ENCODE measurements at places on chromosomes 7 and 10.
A peak's percentile ranks its signal among the peaks of the same experiment; 100 is the strongest.

GRCh38 chr7:43164757-43165156 lies 52.3 kb downstream of the HECW1 start:
- no peak for DNase-seq

GRCh38 chr7:150803161-150803860 lies 2.7 kb downstream of the TMEM176A start:
- no peak for DNase-seq

DNA sequence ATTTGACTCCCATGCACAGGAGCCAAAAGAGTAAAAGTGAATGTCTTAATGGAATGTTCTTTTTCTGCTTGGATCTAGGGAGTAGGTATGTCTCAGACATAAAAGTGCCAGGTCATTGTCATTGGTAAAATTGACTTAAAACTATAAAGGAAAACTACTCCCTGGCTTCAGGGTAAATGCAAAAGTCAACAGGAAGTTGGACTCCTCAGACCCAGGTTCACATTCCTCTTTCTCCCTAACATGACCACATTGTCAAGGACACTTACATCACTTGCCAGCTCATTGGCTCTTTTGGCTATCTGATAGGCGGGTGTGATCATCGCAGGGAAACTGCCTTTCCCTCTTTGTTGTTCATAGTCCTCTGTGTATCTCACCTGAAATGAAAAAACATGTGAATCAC lies 13.7 kb downstream of the NRAP start:
- no peak for DNase-seq

- no peak for DNase-seq
Measured at GRCh38 chr7:13091974-13092707, 404.7 kb downstream of the ARL4A start.

DNA sequence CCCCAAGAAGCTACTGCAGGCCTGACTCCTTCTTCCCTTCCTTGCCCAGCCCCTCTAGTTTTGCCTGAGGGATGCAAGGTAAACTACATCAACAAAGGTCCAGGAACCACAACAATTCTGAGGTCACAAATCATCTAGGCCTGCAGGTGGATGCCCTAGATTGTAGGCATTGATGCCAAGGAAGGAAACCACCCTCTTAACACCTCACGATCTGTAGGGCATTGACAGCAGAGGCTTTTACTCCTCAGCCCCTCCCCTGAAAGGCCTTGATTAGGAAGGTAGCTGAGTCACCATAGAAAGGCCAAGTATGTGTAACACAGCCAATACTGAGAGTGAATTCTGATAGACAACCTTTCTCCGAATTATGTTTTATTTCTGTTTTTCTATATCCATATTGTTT lies 46.7 kb upstream of the FAM3C start:
- DNase-seq: peak; percentile 33

GRCh38 chr7:111729483-111729882 lies 167.2 kb upstream of the IMMP2L start:
- DNase-seq: no peak

DNA sequence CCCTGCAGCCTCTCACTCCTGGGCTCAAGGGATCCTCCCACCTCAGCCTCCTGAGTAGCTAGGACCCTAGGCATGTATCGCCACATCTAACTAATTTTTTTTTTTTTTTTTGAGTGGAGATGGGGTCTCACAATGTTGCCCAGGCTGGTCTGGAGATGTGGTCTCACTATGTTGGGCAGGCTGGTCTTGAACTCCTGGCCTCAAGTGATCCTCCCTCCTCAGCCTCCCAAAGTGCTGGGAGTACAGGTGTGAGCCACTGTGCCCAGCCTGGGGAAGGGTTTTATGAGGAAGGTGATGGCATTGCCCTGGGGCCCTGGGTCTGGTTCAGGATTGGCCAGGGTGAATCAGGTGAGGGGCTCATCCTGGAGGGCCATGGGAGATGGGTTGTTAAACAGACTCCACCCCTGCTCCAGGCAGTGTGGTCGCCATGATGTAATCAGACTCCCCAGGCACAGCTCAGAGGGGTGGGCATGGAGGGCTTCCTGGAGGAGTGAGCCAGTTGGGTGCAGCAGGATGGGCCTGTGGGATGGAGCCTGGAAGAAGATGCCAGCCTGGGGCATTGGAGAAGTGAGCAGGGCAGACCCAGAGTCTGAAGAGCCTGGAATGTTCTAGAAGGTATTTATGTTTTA lies 82.7 kb downstream of the MYL10 start:
- DNase-seq: no peak

GRCh38 chr10:24488631-24489030 lies 235.1 kb downstream of the ARHGAP21 start:
- DNase-seq: no peak

DNA sequence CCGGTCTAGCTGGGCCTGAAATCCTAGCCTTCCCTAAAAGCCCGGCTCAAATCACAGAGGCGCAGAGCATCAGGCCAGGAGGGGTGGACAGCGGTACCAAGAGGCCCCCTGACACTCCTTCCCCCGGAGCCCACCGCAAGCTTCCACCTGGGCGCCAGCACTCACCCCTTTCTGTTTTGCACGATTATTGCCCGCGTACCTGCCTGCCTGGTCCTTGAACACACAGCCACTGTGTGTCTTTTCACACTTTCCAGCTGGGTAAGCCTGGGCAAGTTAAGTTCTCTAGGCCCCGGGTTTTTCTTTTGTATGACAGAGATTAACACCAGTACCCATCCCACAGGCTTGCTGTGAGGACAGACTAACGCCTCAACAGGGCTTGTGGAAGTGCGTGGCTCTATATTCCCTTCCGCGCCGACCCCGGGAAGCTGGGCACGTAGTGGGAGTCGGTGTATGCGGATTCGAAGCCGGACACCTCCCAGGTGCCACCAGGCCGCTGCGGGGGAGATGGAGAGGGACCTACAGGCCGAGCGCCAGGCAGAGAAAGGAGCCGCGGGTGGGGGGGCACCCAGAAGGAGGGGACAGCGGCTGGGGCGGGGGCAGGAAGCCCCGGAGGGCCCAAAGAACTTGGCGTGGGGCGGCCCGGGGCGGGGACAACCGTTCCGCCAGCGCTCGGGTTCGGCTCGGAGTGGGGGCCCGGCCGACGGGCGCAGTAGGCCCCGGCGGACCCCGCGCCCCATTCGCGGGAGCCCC lies 792 bp downstream of the ZNF746 start:
- DNase-seq: peak; percentile 53

GRCh38 chr10:100978901-100979195 lies 8.4 kb downstream of the MRPL43 start:
- no peak for DNase-seq

DNA sequence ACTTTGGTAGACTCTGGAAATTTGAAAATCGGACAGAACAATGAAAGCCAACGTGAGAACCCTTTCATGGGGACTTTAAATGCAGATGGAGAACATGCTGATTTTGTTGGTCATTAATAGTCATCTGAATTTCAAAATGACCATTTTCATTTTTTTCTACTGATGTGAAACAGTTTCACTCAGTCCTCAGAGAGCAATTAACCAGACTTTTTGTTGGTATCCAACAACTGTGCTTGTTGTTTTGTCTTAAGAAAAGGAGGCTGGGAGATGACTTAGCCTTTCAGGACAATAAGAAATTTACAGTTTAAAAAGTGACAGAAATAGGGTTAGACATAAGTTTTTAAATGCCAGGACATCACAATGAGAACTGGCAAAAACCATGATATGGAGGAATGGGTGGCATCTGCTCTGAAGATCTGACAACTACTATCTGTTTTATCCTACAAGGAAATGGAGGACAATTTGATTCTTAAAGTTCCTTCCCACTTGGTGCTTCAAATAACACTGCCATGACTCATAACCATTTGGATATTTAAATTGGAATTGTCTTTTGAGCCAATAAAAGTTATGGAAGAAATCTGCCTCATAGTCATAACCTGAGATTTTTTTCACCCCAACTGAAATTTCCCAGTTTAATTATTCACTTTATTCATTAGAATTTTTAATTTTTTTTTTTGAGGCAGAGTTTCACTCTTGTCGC lies 87.2 kb upstream of the HPS1 start:
- DNase-seq: no peak

GRCh38 chr10:10946801-10947200 lies 70.9 kb upstream of the CELF2 start:
- no peak for DNase-seq

DNA sequence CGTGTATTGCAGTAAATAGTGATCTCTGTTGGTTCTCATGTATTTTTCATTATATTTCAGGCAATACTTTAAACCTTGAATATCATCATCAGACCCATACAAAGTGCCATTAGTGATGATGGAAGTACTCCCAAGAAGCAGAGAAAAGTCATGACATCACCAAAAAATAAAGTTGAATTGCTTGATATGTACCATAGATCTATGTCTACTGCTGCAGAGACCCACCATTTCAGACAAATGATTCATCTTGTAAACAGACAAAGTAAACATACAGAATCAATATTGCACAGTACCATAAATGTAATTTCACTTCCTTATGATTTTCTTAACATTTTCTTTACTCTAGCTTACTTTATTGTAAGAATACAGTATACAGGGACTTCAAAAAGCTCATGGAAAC lies 347.8 kb downstream of the IPMK start:
- DNase-seq: no peak

DNA sequence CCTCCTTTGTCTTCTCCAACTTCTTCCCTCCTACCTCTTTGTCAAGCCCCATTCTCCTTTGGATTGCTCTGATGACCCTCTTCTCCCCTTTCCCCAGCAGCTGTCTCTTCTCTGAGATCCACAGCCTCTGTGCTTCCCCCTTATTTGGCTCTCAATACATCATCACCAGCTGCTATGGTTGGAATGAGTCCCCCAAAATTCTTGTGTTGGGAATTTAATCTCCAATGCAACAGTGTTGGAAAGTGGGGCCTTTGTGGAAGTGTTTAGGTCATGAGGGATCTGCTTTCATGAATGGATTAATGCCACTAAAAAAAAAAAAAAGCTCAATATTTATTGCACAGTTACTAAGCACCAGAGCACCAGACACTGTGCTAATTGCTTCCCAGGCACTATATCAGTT lies 39.2 kb upstream of the FRMD4A start:
- DNase-seq: no peak

GRCh38 chr7:142948603-142949002 lies 9.3 kb downstream of the LLCFC1 start:
- DNase-seq: no peak

DNA sequence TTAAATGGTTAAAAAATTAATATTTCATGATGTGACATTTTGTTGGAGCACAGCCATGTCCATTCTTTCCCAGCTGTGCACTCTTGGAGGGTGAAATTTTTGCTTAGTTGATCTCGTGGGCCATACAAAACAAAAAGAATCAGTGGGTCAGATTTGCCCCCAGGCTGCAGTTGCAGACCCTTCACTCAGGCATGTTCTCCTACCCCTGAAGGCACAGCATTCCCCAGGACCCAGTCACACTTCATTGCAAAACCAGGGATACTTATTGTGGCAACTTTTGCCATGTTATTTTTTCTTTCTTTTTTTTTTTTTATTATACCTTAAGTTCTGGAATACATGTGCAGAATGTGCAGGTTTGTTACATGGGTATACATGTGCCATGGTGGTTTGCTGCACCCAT lies 6.0 kb downstream of the TAS2R40 start:
- DNase-seq: no peak

- no peak for DNase-seq
Measured at GRCh38 chr10:106920538-106920937, 244.0 kb downstream of the SORCS1 start.

DNA sequence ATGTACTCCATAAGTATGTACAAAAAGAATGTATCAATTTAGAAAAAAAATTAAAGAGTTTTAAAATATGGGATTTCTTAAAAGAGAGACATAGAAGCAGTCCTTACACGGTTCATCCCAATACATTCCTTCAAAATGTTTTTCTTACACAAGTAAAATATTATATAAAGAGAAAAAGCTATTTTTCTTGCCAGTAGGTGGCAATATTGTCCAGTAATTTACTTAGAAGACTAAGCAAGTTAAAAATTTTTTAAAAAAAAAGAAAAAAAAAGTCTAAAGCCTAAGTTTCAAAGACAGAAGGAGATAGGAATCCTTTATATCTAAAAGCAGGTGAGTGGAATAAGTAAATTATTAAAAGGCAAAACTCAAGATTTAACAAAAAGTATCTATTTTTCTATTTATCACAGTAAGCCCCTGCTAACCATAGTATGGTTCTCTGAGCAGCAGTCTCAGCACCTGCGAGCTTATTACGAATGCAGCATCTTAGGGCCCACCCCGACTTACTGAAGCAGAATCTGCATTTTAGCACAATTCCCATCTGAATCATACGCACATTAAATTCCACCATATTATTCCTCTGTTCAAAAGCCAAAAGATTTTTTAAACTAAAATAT lies 240.6 kb downstream of the DGKI start:
- DNase-seq: no peak

DNA sequence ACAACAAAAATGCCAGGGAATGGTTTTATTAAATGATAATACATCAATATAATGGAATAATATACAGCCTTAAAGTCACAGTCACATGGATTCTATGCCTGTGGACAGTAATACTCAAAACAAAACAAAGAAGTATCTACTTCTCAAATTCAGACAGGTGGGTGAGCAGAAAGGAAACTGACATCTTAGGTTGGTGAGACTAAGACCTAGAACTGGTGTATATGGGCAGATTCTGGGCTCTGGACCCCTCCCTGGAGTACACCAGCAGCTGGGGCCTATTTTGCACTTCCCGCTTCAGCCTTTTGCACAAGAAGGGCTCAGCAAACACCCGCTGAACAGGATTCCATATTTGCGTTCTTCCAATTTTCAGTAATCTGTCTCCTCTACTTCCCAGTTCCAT lies 5.4 kb upstream of the FIS1 start:
- no peak for DNase-seq

GRCh38 chr7:122942059-122942458 lies 53.4 kb downstream of the TAS2R16 start:
- DNase-seq: no peak

DNA sequence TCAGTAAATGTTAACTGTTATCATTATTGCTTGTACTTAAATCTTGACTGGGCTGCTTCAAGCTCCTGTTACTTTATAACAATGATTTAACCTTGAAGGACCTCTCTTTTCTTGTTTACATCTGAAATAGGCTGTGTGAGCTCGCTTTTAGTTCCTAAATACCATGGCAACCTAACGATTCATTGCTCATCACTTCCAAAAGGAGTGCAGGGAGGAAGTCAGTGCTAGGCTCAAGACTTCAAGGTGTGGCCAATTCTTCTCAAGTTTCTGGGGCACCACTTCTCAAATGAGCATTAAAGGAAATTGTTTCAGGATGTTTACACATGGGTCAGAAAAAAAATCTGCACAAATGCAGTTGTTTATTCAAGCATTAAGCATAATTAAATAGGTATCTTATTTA lies 284.2 kb downstream of the MTERF1 start:
- DNase-seq: no peak

GRCh38 chr10:98150544-98150943 lies 16.1 kb downstream of the R3HCC1L start:
- DNase-seq: no peak

- no peak for DNase-seq
Measured at GRCh38 chr10:116777006-116777405, 34.6 kb upstream of the HSPA12A start.

- DNase-seq: no peak
Measured at GRCh38 chr10:73634421-73634820, 6.9 kb downstream of the MYOZ1 start.

DNA sequence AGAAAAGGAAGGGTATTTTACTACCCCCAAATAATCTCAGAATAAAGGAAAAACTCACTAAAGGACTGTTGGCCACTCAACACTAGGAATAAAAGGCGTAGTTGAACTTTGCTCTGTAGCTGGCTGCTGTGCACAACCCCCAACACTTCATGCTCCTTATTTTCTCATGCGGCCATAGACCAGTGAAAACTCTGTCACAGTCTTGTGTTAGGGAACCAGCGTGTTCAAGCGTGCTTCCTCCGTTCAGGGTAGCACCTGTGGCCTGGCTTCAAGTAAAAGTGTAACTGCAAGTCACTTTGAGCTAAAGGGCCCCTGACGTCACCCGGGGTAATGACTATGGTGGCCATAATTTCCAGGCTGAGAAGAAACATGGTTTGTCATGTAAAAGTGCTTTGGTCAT lies 27.0 kb downstream of the BLNK start:
- no peak for DNase-seq

Data from CD8-positive, alpha-beta memory T cell (primary cell).